ENCODE measurements at places on chromosomes 16 and 17.

DNA sequence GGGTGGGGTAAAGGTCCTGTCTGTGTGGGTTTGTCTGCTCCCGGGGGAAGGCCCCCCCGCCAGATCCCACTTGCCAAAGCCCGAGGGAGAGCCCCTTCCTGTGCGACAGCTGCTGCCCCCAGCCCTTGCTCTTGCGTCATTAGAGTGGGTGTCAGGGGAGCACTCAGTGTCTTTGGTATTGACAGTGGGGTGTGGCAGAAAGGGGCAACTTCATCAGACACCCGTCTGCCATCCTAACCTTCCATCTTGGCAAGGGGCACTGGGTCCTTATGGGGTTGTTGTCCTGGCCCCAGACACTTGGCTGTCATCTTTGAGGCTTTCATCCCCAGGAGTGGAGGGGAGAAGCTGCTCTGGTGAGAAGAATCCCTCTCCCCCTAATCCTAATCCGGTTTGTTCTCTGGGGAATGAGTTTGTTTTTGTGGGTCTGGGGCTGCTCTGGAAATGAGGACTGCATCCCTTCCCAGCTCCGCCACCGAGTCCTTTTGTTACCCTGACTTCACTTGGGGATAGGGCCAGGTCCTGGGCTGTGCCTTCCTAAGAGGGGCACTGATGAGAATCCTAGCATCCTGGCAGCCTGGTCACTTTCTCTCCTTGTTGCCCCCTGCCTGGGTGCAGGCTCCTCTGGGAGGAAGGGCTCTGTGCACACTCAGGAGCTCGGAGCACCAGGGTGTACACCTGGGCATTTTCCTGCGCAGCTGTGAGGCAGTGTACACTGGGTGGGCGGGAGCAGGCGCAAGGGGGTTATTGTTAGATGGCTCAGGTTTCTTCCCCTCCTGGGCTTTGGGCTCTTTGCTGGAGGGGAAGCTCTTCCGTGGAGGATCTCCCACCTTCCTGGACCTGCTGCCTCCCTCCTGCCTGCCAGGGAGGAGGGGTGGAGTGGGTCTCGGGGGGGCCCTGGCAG lies 21.1 kb downstream of the GJD3 start:
- no peak for DNase-seq

GRCh38 chr17:66255527-66255971 lies 26.3 kb upstream of the APOH start:
- no peak for DNase-seq

DNA sequence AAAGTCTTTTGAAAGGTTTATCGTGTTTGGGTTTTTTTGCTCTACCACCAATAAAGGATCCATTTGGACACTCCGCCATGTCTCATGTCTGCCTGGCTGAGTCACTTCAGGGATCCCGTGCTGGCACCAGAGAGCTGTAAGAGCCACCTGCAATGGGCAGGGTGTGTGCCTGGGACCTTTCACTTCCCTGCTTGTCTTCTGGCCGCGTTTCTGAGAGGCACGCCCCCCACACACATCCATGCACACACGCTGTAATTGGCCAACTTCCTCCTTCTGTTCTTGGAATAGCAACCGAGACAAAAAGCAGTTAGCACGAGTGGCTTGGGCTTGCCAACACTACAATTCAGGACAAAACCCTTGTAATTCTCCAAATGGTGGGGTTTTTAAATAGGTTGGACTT lies 9.8 kb upstream of the SOST start:
- no peak for DNase-seq

DNA sequence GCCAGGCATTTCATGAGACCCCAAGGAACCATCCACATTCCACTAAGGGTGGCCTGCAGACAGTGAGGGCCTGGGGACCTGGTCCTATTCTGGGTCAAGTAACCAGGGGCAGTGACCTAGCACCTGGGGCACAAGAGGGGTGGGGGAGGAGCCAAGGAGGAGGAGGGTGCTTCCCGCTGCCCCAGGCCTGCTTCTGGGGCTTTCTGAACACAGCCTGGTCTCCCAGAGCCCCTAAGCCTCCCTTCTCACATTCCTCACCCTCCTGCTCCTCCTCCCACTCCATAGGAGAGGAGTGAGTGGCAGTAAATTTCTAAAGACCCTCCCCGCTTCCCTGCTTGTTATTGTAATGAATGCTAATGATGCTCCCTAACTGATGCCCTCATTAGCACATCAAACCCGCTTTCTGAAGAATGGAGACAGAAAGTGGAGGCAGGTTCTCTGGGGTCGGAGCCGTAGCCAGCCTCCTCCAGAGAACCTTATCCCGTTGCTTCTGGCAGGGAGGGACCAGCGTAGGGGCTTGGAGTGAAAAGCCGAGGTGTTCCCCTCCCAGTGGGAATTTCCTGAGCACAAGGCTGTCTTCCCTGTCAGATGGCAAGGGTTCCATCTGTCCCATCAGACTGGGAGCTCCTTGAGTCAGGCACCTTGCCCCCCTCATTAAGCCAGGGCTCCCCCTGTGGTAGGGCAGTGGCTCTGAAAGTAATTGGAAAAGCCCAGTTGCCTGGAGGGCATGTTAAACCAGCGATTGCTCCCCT lies 3.7 kb upstream of the SRCIN1 start:
- no peak for DNase-seq

GRCh38 chr17:46879101-46879500 lies 27.7 kb downstream of the WNT9B start:
- no peak for DNase-seq

- DNase-seq, result no peak
These were observed 87.2 kb upstream of the SMIM36 start for GRCh38 chr17:55598495-55598894.

GRCh38 chr16:8867932-8868415 lies 832 bp downstream of the CARHSP1 start:
- no peak for DNase-seq

DNA sequence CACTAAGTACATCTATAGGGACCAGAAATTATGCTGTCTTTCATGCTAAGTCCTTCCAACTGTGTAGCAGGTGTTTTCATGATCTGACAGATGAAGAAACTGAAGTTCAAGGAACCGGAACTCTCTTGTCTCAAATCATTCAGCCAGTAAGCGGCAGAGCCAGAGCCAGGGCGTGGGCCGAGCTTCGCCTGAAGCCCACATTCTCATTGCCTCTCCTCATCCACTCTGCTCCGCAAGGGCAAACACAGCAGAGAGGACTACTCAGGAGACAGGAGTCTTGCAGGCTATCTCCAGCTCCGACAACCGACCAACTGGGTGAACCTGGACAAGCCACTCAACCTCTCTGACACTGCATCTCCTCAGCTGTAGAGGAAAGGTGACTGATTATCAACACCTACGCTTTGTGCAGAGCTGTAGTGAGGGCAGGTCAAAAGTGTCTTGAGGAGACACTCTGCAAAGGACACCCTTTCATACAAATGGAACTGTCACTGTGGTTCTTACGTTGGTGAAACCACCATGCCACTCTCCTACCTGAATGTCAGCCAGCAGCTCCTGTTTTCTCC lies 72.9 kb downstream of the CYTH1 start:
- DNase-seq, result no peak

DNA sequence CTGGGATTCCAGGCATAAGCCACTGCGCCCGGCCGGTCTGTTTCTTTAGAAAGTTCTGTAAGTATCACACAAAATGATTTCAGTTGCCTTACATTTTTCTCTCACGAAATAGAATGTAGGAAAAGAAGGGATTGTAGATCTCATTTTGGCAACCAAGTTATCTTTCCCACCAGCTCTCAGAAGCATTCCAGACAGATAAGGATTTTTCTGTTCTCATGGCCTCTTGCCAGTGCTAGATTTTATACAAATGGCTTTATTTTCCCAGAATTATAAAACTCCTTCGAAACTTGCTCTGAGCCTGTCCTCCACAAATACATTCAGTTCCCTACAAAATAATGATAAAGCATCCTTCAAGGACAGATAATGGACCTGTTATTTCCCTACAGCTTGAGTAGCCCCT lies 46.9 kb downstream of the LCMT1 start:
- DNase-seq, result no peak

DNA sequence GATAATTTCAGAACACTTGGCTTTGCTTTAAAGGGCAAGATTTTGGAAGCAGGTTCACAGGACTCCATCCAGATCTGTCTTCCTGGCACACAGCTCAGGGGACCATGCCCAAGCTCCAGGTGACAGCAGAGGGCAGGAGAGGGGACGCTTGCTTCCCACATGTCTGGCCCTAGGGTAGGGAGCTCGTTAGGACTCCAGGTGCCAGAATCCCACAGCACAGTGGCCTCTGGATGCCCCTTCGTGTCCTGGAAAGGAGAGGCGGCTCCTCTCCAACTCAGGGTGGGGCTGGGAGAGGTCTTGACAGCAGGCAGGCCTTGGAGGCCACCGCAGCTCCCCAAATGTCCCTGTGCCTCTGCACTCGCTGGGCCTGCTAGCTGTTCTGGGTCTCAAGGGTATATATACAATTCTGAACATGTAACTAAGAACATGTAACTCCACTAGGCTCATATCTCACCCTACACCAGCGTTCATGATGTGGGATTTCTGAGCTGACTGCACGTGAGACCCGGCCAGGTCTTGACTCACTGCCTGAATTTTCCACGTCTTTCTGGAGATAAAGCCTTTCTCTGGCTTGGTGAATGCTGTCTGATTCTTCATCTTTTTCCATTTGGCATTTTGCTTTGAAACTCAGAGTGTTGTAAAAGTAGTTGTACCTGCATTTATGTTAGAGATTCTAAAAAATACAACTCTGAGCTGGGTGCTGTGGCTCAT lies 52.8 kb downstream of the MARCHF10 start:
- DNase-seq, result no peak

DNA sequence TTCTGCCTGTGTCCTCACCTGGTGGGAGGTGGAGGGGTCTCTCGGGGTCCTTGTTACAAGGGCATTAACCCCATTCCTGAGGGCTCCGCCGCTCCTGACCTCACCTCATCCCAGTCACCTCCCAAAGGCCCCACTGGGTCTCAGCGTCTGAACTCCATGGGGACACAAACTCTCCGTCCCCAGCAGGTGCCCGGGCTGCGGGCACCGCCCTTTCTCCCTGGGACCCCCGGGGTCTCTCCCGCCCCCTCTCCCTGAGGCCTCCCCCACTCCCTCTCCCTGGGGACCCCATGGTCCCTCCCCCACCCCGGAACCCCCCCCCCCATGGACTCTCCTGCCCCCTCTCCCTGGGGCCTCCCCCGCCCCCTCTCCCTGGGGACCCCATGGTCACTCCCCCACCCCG lies 24.8 kb downstream of the CACNA1H start:
- no peak for DNase-seq

DNA sequence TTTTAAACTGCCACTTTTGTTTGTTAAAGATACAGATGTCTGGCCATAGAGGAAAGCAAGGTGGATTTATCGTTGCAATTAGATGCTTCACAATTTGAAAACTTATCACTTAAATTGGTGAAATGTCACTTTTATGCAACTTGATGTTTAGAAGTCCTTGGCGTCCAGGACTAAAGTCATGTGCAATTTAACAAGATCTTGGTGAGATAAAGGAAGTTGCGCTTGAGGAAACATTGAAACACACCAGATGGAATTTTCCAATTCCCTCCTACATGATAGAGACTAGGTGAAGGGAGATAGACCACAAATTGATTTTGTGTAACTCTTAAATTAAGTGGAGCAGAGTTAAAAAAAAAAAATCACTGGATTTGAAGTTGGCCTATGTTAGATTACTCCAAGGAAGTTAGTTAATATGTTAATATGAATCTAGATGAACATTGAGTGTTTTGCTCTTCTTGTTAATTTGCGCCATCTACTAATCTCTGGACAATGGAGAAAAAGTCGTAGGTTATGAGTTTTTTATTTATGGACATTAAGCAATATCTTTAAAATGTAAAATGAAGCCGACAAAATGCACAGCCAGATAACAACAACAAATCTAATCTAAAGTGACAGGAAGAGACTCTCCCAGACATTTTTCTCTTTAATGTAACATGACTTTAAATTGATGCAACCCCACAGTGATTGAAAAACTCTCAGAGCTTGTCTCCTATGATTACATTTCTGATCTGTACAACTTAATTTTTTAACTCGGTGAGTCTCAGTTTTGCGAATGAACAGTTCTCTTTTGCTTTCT lies 119.6 kb downstream of the WWOX start:
- no peak for DNase-seq

DNA sequence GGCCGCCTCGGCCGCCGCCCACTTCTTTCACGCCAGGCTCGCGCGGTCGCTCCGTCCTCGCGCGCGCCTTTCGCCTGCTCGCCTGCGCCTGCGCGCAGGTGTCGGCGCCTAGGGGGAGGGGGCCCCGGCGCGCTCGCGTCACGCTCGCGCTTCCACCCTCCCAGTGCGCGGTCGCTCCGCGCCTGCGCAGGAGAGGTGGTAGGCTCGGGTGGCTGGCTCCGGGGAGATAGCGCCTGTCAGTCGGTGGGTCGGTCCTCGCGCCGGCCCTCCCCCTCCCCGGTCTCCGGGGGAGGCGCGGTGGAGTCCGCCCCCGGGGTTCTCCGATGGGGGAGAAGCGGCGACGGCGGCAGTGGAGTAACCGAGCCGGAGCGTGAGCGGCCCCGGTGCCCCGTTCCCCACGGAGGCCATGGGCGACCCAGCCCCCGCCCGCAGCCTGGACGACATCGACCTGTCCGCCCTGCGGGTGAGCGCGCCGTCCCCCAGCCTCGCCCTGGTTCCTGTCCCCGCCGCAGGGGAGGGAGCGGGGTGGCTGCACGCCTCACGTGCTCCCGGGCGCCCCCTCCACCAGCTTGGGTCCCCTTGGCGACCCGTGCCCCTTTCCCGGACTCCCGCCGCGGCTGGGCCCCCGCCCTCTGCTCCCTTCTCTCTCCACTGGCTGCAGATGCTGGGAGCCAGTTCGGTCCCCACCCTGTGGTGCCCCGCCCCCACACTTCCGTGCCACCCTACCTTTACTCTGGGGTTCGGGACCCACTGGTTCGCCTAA lies at the start of gene MINK1:
TSS of gene MINK1 (plus strand) at position 163 of the 763 bp plus-strand sequence. CDS start at position 407, 244 bp downstream.
- DNase-seq, result peak; percentile 81

GRCh38 chr17:53924530-53925455 lies 102.1 kb downstream of the KIF2B start:
- no peak for DNase-seq

DNA sequence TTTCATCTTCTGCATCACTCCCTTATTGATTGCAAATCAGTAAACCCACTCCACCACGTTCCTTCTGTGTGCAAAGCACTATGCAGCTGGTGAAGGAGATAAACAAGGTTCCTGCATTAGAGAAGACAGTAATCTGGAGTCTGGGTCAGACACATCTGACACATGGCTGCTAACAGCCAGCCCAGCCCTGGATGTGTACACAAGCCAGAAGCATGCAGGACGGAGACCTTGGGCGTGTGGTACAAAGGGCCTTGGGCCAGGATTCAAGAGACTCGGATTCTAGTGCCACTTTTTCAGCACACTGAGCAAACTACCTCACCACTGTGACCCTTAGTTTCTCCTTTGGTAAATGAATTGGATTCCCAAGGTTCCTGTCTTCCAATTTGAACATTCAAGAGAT lies 86.6 kb upstream of the DNAH9 start:
- no peak for DNase-seq
